ENCODE measurements at places on chromosomes 1 and 21.

- no peak for DNase-seq
These were observed 76.1 kb downstream of the CD58 start for GRCh38 chr1:116494745-116495144.

- no peak for DNase-seq
These were observed 100.7 kb downstream of the KCNN3 start for GRCh38 chr1:154769193-154769895.

DNA sequence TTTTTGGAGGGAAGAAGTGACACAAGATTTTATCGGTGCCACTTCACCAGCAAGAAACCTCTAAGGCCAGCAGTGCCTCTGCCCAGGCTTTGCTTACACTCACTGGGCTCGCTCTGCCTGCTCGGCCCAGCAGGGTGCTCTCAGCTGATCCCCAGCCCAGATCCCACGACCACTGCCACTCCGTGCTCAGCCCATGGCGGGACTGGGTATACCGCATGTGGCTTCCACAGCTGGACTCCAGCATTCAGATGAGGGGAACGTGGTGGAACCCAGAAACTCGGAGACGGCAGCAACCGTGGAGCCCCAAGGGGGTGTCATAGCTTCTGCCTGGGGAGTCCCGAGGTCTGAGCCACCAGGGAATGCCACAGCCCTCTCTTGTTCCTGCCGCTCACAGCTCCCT is 12.9 kb downstream of the USP25 start:
- no peak for DNase-seq

- no peak for DNase-seq
These were observed 24.0 kb downstream of the PUM1 start for GRCh38 chr1:31041529-31041928.

DNA sequence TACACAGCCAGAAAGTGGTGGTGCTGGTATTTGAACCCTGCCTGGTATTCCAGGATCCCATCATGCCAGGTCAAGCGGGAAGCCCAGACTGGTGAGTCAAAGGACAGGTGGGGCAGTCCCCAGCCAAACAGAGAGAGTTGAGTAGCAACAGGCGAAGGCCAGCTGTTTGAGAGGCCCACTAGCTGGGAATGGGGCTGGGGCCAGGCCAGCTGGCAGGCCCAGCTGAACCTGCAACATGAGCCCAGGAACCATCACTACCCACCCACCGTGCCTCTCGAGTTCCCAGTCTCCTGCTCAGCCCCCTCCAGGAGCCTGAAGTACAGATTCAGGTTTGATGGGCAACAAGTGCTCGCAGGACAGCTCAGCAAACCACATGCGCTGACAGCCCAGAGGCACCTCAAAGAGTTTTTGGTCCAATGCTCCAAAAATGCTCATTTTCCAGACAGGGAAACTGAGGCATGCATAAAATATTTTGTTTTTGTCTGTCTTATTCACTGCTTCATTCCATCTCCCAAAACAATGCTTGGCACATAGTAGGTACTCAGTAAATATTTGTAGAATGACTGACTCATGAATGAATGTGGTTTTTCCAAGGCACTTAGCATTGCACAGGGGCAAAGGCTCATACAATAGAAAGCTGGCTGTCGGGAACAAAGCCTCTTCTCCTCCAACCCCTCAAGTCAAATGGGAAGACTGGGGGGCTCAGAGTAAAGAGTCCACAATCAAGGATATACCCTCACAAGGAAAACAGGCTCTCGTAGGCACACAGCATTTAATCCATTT is 42.5 kb upstream of the CLIC4 start:
- no peak for DNase-seq

DNA sequence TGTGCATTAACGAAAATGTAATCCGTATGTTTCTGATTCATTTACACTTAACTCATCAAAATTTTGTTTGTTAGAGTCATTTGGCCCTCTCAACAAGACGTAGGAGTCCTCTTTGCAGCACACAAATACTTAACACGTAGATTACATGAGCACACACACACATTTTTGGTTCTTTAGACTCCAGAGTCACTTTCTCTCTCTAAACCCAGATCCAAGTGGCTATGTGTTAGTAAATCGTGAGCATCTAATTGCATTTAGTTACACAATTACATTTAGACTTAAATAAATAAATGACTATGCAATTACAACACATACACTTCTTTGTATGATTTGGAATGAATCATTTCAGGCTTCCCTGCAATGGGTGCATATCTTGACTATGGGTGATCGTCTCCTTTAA is 109.0 kb upstream of the GREM2 start:
- no peak for DNase-seq

GRCh38 chr1:40395190-40396175 is 22.0 kb downstream of the SMAP2 start:
- DNase-seq = no peak

- DNase-seq = no peak
These were observed 43.0 kb downstream of the NKAIN1 start for GRCh38 chr1:31196685-31197084.

DNA sequence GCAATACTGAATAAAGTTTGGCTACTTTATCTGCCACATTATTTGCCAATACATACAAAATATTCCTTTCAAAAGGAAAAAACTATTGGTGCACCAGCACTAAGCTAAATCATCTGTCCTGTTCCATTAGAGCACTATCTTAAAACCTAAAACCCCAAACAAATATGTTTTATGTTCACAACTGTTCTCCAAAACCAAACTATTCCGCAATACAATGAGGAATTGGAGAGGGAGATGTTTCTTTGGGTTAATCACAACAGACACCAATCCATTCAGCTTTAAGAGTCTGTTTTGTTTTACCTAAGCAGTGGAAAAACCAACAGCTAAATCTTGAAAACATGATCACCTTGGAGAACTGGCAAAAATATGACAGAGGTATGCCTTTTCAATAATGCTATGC is 85.1 kb downstream of the ZNF644 start:
- no peak for DNase-seq

- no peak for DNase-seq
These were observed 6.3 kb downstream of the CRCT1 start for GRCh38 chr1:152520561-152521090.

DNA sequence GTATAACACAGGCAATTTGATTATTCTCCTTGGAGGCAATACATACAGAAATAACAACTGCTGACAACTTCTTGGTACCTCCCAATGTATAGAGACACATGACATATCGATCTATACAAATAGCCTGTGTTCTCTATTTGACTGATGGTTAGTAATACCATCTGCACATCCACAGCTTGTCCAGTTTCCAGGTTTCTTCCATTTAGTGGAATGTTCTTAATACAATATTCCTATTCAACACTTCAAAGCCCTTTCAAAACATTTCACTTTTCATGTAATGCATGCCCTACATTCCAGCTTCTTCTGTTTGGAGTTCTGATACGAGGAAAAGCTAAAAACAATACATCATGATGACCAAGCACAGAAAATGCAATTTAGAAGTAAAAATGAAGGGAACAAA is 37.0 kb upstream of the GORAB start:
- DNase-seq = no peak

GRCh38 chr1:231554969-231555368 is 26.5 kb downstream of the TSNAX start:
- DNase-seq = no peak

- no peak for DNase-seq
These were observed 5.1 kb downstream of the LDLRAD1 start for GRCh38 chr1:54012863-54013262.

GRCh38 chr1:206909161-206909882 is 12.1 kb downstream of the IL24 start:
- DNase-seq = no peak

GRCh38 chr21:33265664-33266049 is 510 bp upstream of the IL10RB start:
- DNase-seq = peak; percentile 95

DNA sequence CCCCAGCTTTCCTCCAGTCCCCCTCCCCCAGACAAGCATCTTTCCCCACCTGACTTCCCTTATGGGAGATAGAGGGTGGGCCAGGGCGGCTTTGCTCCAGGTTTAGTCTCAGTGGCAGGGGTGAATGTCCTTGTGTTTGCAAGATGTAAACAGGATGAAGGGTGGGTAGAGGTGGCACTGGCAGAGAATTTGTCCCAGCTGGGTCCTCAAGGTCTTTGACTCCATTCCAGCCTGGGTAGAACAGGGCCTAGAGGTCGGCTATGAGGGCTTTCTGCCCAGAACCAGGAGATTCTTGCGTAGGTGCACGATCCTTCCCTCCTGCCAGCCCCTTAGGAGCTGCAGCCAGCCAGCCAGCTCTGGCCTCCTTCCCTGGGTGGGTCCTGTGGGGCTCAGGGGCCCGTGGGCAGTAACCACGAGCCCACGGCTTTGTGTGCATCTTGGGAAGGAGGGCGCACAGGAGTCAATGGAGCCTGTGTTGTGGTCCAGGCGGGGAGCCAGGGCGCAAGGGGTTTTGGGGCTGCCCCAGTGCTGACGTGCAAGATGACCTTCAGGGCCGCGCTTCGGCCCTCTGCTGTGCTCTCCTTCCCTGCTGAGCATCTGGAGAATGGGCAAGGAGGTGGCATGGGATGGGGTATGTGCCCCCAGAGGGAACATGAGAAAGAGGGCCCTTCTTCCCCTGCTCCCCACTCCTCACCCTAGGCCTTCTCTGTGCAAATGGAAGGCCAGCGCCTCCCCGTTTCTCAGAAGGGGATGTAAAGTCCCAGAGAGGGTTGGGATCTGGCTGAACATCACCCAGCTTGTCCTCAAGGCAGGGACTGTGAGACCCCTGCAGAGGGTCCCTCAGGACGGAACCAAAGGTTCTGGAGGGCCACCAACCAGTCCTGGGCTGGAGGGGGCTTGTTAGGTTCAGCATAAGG is 15.7 kb downstream of the POU3F1 start:
- no peak for DNase-seq

DNA sequence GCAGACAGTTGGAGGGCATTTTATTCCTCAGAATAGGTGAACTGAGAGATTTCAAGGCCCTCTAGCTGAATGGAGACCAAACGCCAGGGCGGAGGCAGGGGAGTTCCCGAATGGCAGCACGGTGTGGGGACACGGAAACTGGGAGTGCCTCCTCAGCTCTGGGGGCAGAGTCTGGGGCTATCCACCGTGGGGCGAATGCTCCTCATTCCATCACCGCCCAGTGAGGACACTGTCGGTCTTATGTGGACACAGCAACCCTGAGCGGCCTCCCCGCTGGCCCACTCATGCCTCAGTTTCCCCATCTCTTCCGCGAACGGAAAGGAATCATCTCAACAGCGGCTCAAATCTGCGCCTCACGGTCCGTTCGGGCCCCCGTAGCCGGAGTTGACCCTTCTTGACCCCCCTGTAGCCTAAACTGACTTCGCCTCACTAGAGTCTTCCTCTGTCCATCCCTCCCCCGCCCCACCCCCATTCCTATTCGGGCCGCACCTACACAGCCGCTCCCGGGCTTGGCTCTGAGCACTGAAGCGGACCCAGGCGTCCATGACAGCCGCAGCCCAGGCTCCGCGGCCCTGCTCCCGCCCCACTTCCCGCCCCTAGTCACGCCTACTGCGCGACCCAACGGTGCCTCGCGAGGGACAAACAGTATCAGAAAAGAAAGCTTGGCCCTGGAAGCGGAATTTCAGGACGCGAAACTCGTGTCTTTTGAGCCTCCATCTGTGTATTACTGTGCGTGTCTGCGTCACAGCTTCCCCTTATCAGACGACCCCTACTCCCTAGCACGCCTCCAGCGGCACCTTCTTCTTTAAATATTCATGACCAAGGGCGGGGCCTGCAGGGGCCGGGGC is at the start of gene PEX11B:
Gene PEX11B (minus strand): TSS at position 574 of the 848 bp plus-strand sequence. CDS start 29 bp downstream, at position 545.
- DNase-seq = peak; percentile 79

DNA sequence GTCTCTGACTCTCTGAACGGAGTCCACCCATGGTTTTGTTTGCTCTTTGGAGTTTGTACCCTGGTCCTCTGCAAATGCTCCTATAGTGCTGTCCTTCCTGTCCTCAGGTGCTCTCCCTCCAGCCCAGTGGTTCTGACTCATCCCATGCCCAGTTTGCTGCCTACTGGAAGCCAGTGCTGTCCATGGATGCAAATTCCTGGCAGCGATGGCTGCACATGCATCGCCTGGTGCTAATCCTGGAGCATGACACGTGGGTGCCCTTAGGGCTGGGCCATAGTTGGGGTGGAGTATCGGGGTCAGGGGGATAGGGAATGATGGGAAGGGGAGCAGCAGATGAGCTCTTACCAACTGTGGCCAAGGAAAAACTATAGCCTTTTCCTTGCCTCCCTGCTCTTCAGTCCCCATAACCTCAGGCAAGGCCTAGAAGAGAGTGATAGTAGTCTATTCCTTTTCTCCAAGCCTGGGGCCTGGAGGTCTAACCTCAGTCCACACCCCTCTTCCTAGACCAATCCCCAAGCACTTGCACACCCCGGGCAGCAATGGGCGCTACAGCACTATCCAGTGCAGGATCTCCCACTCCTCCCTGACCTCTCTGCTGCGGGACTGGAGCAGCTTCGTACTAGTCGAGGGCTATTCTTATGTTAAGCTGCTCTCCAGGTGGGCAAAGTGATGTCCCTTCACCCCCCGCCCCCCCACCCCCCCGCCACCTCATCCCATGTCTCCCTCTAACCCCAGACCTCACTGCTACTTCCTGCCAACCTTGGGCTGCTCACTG is 31.6 kb downstream of the HYI start:
- no peak for DNase-seq

DNA sequence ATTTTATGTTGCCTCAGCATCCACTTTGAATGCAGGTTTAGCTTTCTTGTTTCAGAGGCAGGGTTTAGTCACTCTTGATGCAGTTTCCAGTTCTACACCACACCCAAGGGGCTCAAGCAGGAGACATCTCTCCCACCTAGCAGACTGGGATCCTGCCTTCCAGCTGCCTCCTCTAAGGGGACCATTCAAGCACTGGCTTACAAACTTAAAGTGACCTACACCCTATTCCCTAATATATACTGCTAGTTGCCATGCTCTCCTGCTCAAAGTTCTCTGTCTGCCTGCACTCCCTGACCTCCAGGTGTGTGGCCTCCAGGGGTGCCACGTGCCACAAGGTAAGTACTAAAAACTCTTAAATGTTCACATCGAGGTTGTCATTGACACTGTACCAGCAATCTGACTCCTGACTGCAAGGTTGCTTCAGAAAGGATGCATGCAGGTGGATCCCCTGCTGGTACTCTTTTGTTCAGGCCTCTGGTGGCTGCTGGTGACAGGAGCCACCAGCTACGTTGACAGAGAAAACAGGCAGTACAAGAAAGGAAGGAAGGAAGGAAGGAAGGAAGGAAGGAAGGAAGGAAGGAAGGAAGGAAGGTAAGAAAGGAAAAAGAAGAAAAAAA is 185.9 kb downstream of the COQ8A start:
- DNase-seq = no peak

GRCh38 chr1:228267962-228268880 is 60.4 kb downstream of the OBSCN start:
- no peak for DNase-seq

DNA sequence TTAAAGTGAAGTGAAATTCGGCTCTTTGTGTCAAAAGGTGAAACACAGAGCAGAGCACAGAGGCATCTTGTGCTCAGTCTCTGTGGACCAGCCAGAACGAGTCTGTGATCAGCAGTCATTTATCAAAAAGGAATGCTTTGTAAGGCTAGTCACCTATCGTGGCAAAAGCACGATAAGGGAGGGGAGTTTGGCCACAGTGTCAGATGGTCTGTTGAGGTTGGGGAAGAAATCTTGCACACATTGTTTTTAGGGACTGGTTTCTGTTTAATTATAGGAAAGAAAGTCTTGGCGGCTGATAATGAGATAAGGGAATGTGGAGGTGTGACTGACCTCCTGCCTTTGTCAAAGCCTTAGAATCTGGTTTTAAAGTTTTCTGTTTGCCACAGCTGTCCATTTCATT is 58.2 kb upstream of the KIAA1614 start:
- peak; percentile 21 for DNase-seq

All from GF-D8 (cell line).